ENCODE measurements at places on chromosomes 11 and 22. TPM values are rescaled to one million over a fixed set of nuclear protein-coding genes. Genes with fewer than 3 reads are reported as not detected.

DNA sequence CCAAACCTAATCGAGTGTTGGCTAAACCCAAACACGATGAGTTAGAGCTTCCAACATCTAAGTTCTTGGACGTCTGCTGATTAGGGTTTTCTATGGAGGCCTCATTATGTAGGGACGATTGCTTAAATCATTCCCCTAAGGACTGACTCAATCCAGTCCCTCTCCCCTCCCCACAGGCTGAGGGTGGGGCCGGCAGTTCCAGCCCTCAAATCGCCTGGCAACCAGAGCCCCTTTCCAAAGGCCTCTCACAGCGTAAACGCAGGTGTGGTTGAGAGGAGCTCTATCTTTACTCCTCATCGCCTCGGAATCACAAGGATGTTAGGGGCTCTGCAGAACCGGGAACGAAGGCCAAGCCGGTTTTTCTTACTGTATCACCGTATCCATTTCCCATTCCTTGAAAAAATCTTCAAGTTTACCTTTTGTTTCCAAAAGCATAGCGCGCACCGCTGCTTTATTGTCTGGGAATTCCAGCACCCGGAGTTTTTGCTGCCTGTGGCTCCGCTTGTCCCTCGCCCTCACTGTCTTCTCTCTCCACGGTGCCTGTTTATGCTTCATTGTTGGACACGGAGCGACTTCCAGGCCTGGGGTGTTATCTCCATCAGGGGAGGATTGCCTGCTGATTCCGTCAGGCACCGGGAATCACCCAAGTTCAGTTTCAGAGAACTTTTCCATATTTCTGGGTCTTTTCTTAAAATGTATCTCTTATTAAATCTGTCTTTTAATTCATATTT lies 13.8 kb upstream of the IFITM3 start:
- no peak overlapping the region for H3K27ac ChIP-seq
- H3K4me3 ChIP-seq, result no peak overlapping the region
- DNase-seq, result no peak
- H3K36me3 ChIP-seq, result no peaks in the 10 kb centered on the region

GRCh38 chr11:115612046-115612730 lies 108.0 kb upstream of the CADM1 start:
- no peak for DNase-seq
- H3K4me3 ChIP-seq, result no peak overlapping the region
- H3K27ac ChIP-seq, result no peak overlapping the region
- peaks cover 14% of the 10 kb centered on the region for H3K27me3 ChIP-seq

Gene SCYL1
- 83.4 TPM for total RNA-seq

DNA sequence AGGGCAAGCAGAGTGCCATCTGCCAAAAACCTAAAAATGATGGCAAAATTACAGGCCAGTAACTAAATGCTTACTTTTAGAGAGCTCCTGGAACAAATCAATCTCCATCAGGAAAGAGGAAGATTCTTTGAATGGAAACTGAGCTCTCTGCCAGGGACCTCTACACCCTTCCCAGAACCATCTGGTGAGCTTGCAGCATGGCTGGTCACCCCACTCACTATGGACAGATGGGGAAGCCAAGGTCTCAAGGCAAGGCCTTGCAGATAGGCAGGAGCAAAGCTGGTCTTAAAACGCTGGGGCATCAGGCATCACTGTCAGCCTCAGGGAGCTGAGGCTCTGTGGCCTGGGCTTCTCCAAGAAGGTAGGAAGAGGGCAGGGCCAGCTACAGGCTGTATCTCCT lies 36.2 kb downstream of the SERGEF start:
- H3K27ac ChIP-seq, result no peak overlapping the region
- no peak overlapping the region for H3K4me3 ChIP-seq
- no peaks in the 10 kb centered on the region for H3K4me1 ChIP-seq
- no peak for DNase-seq

DNA sequence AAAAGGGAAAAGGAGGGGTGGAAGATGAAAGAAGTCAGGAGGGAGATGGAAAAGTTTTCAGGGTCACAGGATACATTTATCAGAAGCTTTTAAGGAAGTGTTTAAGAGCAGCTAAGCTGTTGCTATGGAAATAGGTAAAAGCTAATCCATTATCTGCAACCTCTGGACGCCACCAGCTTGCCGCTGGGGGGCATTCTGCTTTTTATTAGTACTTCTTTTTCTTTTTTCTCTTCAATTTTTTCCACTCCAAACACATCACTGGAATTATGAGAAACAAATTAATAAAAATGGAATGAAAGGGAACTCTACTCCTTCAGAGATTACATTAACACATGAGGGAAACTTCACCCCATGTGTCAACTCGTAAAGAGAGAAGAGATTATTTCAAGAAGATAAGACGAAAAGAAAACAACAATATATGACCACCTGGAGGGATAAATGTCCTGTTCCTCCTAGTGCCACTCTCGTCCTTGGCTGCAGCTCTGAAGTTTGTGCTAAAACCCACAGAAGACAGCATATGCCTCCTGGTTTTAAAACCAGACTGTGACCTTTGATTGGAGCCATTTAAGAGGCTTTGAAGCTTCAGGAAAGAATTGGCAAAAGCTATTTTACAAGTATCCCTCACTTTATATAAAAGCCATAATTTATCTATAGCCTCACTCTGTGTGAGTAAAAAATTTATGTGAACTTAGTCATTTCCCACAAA lies 972.8 kb downstream of the OPCML start:
- no peak for DNase-seq
- no peak overlapping the region for H3K27ac ChIP-seq
- no peaks in the 10 kb centered on the region for H3K27me3 ChIP-seq
- H3K36me3 ChIP-seq, result no peaks in the 10 kb centered on the region
- H3K4me1 ChIP-seq, result no peaks in the 10 kb centered on the region
- no peak overlapping the region for H3K4me3 ChIP-seq

Gene TBX1
- not detected for total RNA-seq

DNA sequence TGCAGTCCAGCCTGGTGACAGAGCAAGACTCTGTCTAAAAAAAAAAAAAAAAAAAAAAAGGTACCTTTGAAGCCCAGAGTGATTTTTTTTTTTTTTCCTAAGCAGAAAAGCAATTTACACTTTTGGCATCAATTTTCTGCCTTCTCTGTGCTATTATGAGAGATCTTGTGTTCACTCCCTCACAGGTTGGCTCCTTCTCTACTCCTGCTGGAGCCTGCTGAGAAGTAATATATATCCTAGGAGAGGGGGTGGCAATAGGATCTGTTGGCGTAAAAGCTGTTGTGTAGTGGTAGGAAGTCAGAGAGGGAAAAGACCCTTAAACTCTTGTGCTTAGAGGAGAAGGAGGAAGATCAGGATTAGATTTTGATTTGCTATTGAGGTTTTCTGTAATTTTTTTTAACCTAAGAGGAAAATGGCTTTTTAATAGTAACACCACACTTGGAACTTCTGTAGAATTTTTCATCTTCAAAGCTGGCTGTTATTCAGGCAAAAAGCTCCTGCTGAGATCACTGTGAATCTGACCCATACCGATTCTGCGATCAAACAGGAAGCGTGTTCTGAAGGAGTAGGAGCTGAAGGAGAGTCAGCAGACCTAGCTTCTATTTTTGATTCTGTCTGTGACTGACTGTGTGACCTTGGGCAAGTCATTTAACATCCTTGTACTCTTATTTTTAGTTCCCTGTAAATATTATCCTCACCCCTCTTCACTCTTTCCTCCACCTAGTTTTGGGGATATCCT lies 77.7 kb downstream of the TRIM44 start:
- no peaks in the 10 kb centered on the region for H3K27me3 ChIP-seq
- no peak overlapping the region for H3K4me3 ChIP-seq
- no peak for DNase-seq
- H3K27ac ChIP-seq, result no peak overlapping the region
- H3K4me1 ChIP-seq, result peaks cover 16% of the 10 kb centered on the region

GRCh38 chr11:62554387-62555167 lies 8.0 kb upstream of the AHNAK start:
- H3K27ac ChIP-seq, result peak overlapping the region; percentile 8
- H3K4me1 ChIP-seq, result peaks cover 97% of the 10 kb centered on the region
- peak overlapping the region; percentile 80 for H3K4me3 ChIP-seq
- no peaks in the 10 kb centered on the region for H3K36me3 ChIP-seq
- H3K27me3 ChIP-seq, result no peaks in the 10 kb centered on the region
- no peak for DNase-seq

DNA sequence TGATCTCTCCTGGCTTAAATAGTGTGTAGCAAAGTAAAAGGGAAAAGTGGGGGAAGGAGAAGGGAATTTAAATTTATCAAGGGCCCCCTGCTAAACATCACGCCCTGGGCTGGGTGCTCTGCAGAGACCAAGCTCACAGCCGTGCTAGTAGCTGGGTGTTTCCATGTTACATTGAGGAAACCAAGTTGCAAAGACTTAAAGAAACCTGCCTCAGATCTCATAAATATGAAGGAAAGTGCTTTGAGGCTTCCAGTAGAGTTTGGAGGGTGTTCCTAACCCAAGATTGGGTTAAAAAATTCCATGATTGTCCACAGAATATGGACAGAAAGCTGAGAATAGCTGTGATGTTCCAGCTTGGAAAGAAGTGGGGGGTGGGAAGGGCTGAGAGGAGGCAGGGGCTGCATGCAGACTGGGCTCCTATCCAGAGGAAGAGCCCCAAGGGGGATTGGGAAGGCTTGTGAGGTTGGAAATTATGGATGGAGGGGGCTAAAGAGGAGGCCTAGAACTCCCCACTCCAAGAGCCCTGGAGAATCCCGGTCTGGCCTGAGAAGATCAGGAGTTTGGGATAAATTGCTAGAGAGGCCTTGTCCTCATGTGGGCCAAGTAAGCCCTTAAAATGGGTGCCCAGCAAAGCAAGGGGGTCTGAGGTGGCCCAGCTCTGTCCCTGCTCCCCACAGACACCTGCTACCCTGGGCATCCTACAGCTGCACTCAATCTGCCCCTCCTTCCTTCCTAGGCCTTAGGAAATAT lies 25.0 kb upstream of the OAF start:
- H3K27ac ChIP-seq, result no peak overlapping the region
- H3K36me3 ChIP-seq, result no peaks in the 10 kb centered on the region
- no peak overlapping the region for H3K4me3 ChIP-seq
- no peak for DNase-seq

DNA sequence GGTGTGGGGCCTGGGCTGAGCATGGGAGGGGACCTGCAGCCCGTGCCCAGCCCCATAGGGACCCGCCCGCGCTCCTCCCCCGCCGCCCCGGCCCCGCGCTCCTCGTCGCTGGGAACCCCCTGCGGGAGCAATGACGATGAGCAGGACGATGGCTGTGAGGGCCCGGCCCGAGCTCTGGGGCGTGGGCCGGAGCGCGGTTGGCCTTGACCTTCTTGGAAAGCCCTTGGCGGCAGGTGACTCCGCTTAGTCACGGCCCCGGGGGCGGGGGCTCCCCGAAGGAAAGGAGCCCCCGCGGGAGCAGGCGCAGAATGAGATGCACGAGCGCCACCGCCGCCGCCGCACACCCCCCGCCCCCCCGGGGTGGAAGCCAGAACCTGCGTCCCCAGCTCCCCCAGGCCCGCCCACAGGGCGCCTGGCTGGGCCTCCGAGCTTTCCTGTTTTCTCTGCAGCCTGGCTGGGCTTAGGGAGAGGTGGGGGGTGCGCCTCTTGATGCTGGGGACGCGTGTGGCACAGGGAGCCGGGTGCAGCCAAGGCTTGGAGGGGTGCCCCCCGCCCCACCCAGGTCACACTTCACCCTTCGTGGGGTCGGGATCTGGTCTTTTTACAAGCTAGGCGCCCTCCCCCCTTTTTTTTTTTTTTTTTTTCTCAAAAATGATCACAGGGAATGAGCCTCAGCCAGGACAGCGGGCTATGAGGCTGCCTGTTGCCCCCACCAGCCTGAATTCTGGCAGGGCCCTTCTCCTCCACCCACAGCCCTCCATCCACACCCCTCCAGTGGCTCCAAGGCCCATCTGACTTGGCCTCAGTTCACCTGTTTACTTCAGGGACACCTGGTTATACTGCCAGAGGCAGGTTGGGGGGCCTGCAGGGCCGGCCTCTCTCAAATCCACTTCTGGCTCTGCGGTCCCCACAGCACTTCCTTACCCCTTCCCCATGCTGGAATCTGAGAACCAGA lies 17.9 kb downstream of the CRELD2 start:
- DNase-seq, result peak; percentile 99
- no peaks in the 10 kb centered on the region for H3K27me3 ChIP-seq
- H3K4me3 ChIP-seq, result peak overlapping the region; percentile 56
- H3K4me1 ChIP-seq, result peaks cover 37% of the 10 kb centered on the region

Gene C22orf42
- total RNA-seq, result not detected

DNA sequence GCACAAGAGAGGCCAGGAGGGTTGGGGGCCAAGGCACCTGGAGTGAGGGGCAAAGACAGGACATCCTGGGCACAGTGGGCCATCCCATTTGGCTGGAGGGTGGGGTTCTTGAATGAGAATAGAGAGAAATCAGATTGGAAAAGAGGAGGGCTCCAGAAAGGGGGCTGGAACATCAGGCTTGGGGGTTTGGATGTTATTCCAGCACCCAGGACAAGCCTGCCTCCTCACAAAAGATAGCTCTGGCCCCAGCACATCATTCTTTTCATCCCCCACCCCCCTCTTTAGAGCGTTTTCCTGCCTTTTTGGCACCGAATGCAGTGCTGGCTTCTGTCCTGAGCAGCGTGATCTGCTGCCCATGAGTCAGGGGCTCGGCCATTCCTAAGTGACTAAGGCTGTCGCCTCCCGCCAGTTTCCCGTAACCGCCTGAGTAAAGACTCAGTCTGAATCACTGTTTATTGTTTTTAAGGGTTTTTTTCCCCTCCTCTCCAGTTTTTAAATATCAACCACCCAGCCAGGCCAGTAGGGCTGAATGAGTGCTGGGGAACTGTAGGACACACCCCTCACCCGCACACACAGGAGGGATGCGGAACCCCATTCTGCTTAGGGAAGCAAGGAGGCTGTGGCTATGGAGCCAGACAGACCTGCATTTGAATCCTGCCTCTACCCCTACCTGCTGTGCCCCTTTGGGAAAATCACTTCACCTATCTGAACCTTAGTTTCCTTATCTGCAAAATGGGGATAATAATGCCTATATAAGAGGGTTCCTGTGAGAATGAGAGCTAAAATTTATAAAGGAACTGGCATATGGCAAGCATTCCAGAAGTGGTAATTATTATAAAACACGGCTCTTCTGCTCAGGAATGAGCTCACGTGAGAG lies 32.4 kb upstream of the NAV2 start:
- DNase-seq, result no peak
- no peaks in the 10 kb centered on the region for H3K36me3 ChIP-seq
- peaks cover 14% of the 10 kb centered on the region for H3K27me3 ChIP-seq
- H3K27ac ChIP-seq, result no peak overlapping the region

- no peak for DNase-seq
- no peak overlapping the region for H3K4me3 ChIP-seq
- H3K27me3 ChIP-seq, result no peaks in the 10 kb centered on the region
- no peaks in the 10 kb centered on the region for H3K36me3 ChIP-seq
- H3K27ac ChIP-seq, result no peak overlapping the region
- no peaks in the 10 kb centered on the region for H3K4me1 ChIP-seq
These were observed 191.5 kb downstream of the CEP164 start for GRCh38 chr11:117519170-117519569.

Gene FXYD2
- total RNA-seq, result 2.4 TPM
